ENCODE measurements at places on chromosomes 2 and 18.

DNA sequence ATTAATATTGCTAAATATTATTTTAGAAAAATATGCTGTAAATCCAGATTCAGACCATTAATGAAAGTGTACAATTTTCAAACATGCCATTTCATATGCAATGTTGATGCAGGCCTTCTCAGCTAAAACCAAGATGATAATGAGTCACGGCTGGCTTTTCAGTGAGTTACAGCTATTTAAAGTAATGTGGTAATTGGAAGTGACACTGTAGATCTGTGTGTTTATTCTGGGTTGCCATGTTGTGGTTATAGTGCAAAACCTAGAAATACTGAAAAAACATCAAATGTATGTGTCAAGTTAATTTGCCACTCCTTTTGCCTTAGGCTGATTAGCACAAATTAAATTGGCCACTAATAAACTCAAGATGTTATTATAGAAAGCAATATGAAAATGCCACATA lies 506.6 kb downstream of the ERBB4 start:
- no peak for DNase-seq

GRCh38 chr2:143694335-143694734 lies 565.1 kb downstream of the ARHGAP15 start:
- no peak for DNase-seq

DNA sequence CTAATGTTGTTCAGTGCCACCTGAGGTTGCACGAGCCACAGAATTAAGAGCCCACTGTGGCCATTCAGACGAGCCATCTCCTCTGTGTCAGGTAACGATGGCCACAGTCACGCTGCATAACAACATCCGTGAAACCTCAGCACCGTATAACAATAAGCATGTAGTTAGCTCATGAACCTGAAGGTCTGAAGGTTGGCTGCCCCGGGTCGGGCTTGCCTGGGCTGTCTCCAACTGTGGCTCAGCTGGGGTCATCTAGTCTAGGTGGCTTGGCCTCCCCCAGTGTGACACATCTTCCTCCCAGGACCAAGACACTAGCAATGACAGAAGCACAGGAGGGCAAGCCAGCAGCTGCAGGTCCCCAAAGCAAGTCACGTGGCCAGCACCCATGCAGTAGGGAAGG lies 258.0 kb downstream of the GLI2 start:
- DNase-seq: no peak

DNA sequence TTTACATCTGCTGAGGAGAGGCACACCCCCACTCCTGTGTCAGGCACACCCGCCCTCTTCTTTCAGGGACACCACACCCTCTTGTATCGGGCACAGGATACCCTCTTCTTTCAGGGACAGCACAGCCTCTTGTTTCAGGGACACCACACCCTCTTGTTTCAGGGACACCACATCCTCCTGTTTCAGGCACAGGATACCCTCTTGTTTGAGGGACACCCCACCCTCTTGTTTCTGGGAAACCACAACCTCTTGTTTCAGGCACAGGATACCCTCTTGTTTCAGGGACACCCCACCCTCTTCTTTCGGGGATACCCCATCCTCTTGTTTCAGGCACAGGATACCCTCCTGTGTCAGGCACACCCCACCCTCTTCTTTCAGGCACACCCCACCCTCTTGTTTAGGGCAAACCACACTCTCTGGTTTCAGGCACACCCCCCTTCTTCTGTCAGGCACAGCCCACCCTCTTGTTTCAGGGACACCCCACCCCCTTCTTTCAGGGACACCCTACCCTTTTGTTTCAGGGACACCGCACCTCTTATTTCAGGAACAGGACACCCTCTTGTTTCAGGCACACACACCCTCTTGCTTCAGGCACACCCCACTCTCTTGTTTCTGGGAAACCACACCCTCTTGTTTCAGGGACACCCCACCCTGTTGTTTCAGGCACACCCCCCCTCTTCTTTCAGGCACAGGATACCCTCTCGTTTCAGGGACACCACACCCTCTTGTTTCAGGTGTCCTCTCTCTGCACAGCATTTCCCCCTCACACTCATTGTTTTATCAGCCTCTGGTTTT lies 96.2 kb downstream of the TPO start:
- no peak for DNase-seq

DNA sequence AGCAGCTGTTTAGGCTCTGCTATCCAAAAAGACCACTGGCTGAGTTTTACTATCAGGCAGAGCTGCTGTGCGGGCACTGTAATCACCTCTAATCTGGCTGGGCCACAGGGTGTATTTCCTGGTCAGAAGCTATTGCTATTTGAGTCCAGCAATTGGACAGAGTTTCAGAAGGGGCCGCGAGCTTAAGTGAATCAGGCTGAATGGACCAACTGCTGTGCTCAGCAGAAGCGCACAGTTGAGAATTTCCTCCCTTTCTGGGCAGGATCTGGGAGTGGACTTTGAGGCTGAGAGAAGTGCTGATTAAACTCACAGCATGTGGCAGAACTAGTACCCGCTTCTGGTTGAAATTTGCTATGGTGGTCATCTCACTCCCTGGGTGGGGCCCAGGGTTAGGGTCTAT lies 251.8 kb downstream of the INSIG2 start:
- DNase-seq: no peak

DNA sequence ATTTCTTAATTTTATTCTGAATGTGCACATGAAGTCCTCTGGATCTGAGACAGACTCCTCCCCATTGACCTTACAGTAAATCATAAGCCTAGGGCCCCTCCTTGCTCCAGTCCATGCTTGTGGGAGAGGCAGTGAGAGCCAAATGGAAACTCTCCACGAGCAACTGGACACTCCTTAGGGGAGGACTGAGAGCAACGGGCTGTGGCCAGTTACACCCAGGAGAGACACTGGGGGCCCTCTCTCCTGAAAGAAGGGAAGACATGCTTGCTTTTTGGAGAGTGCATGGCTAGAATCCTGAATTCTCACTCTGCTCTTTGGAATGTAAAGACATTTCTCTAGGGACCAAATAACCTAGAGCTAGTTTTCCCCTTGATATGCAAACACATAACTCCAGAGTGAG lies 49.0 kb upstream of the BIN1 start:
- DNase-seq: no peak

- DNase-seq: no peak
Observed at GRCh38 chr2:169082995-169083394, 13.6 kb downstream of the DHRS9 start.

DNA sequence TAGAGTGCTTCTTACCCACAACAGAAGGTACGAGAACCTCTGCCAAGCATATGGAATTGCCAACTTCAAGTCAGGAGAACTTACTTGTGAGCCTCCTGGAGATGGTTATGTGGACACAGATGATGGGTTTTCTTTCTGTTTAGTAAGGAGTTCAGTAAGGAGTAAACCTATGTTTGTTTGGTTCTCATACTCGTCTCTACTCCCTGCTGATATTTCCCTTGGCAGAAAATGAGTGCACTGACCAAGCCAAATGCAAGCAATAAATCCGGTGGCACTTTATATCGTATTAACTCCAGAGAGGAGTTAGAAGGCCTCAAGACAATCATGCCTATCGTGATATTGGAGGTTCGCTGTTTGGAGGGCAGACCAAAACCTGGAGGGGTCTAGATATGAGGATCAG lies 83.2 kb upstream of the CYP1B1 start:
- DNase-seq: no peak

DNA sequence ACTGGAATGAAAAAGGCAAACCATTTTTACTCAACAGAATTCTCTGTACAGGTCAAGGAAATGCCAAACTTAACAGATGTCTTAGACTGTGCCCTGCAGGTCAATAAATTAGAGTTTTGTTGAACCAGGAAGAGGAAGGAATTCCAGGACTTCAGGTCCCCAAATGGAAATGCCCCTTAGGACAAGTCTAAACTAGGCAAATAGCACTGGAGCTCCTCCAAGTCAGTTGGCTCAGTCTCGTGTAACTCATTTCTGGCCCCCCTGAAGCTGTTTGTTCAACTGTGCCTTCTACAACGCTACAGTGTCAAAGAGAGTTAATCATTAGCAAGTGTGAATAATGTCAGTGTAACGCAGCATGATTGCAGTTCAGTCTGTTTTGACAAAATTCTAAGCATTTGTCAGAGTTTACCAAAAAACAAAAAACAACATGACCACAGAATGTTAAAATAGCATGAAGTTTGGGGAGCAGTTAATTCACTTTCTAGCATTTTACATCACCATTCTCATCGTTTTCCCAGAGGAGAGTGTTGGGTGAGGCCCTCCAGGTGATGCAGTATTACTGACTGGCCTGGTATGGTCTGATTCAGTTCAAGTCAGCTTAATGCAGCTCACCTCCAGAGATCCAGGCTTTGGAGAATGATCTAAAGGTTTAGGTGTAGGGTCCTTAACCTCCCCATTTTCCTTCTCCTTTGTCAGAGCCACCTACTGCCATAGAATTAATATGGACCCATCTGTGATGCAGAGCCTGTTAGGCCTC lies 108.1 kb downstream of the AQP4 start:
- DNase-seq: no peak

- DNase-seq: no peak
Observed at GRCh38 chr2:222413295-222413911, 10.9 kb upstream of the SGPP2 start.

GRCh38 chr2:165745916-165746315 lies 48.1 kb downstream of the GALNT3 start:
- DNase-seq: no peak
